Fibroblast of lung (primary cell): ENCODE measurements at places on chromosomes 6 and 20.

DNA sequence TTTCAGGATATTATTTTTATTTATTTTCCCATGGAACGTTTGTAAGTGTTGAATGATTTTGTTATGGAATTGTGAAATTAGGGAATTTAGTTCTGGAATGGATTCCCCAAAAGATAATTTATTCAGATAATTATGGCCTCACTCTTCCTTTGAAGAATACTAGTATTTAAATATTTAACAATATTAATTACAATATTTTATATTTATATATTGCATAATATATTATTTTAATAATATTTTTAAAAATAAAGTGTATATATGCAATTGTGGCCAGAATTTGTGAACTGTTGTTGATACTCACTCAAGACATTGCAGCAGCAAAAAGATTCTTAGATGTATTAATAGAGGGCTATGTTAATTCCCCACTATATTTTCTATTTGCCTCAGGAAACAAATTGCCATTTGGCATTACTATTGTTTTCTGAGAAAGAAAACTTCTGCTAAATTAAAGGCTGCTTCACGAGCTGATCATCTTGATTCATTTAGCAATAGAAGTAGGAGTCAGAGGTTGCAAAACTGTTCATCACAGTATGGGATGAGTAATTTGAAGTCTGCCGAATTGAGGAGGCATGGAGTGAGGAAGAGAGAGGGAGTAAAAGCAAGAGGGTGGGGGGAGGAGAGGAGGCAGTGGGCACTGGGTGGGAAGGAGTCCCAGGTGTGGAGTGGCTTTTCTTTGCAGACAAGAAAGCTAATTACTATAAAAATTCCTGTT lies 729.2 kb downstream of the DHX35 start:
- DNase-seq = no peak

DNA sequence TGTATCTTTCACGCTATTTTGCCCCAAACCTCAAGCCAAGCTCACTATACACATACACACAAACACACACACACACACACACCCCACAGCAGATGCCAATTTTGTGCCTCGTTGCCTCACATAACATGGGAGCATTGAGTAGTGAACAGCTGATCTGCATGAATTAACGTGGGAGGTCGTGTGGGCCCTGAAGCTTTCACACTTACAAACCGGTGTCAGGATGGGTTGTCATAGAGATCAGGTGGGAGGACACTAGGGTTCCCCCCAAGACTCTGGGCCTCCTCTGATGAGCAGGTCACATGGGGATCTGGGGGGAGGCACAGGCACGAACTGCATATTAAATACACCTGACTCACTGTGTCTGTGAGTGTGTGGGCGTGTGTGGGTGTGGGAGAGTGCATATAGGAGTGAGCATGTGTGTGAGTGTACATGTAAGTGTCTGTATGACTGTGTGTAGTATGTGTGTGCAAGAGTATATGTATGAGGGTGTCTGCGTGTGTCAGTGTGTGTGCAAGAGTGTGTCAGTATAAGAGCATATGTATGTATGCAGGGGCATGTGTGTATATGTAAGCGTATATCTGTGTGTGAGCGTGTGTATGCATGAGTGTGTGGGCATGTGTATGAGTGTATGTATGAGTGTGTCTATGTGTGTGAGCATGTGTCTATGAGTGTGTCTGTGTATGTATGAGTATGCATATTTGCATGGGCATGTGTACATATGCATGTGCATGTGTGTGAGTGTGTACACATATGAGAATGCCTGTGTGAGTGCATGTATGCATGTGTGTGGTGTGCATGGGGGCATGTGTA lies 370.4 kb downstream of the PREX1 start:
- no peak for DNase-seq

DNA sequence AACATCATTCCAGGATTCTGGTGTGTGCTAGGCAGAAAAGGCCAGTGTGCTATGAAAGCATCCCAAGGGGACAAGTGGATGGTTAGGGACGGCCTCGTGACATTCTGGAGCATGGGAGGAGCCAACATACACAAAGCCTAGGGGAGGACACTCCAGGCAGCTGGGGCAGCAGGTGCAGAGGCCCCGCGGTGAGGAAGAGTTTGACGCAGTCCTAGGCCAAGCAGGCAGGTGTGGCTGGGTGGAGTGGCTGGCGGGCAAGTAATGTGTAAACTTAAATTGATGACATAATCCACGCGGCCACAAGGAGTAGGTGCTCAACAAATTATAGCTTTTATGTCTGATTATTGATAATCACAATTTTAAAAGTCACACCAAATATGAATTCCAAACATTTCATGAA lies 93.6 kb downstream of the TMEM242 start:
- no peak for DNase-seq

GRCh38 chr6:90462102-90462501 lies 124.8 kb downstream of the MAP3K7 start:
- no peak for DNase-seq

DNA sequence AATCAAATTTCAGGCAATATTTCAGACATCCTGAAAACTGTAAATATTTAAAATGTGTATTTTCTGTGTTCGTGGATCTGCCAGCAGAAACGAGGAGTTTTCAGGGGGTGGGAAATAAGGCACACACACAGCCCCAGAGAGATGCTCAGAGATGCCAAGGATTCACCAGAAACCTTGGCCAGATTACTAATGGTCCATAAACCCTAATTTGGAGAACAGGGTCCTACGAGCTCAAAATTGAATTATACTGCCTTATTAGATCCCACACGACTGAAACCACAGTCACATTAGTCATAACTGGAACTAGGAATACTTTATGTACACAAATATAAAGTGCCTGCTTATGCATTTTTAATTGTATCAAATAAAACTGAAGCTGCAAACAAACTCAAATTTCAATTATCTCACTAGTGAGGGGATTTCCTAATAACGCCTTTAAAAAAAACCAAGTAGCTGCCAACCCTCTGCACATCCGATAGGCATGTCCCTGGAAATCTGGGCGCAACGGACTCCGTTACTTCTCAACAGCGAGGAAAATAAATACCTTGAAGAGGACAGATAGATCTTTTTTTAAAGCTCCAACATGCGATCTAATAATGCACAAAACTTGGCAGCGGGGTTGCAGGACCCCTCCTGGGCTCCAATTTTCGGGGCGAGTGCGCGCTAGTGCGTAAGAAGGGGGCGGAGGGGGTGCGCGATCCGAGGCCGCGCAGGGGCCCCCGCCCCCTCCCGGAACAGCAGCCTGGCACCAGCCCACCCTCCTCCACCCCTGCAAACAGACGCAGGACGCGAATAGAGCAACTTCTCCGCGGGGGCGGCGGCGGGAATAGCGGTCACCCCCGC lies 897 bp downstream of the CHD6 start:
- DNase-seq = peak; percentile 47
